ENCODE measurements at places on chromosomes 12 and 14. TPM values are rescaled to one million over a fixed set of nuclear protein-coding genes. Genes with fewer than 3 reads are reported as not detected.

FOXA1 gene
- not detected for total RNA-seq

SIRT4 gene
- not detected for total RNA-seq

PTGER2 gene
- total RNA-seq = 6.2 TPM

C12orf60 gene
- total RNA-seq = 2.3 TPM

BCL2L14 gene
- total RNA-seq = not detected

CMAS gene
- 42.2 TPM for total RNA-seq

DNA sequence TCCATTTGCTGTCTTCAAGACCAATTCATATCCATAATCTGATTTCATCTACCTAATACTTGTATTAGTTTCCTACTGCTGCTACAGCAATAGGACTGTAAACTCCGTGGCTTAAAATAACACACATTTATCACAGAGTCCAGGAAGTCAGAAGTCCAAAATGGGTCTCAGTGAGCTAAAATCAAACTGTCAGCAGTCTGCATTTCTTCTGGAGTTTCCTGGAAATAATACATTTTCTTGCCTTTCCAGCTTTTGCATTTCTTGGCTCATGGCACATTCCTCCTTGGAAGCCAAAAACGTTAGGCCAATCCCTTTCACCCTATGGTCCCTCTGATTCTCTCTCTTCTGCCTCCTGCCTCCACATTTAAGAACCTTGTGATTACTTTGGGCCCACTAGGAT, 239.8 kb downstream of the PRKD1 start:
- H3K27ac ChIP-seq = no peak overlapping the region
- no peaks in the 10 kb centered on the region for H3K27me3 ChIP-seq
- H3K4me3 ChIP-seq = no peak overlapping the region
- no peak for DNase-seq
- no peaks in the 10 kb centered on the region for H3K4me1 ChIP-seq

GRCh38 chr12:119208626-119209061, 29.9 kb downstream of the HSPB8 start:
- DNase-seq = peak; percentile 83
- H3K27ac ChIP-seq = no peak overlapping the region
- H3K4me1 ChIP-seq = no peaks in the 10 kb centered on the region
- no peaks in the 10 kb centered on the region for H3K27me3 ChIP-seq
- no peak overlapping the region for H3K4me3 ChIP-seq

DNA sequence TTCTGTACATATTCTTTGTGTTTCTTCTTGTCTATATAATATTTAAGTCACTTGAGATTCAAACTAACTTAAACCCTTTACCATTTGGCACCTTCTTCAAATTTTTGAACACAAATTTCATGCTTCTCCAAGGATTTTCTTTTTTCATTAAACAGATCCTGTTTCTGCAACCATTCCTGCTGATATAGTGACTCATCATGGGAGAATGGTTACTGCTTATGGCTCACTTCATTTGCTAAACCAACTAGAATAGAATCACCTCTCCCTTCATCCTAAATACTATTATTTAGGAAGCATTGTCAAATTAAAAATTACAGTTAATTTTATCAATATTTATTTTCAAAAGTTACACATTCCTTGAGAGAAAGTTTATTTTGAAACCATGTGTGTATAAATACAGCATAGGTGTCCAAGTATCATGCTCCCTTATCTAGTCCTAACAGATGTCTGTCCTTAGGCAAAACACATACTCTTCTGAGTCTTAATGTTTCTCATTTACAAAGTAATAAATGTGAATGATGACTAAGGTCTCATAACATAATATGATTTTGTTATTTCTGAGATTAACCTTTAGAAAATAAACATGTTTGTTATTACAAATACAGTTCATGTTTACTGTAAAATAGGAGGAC, 40.7 kb downstream of the PLCZ1 start:
- H3K36me3 ChIP-seq = no peaks in the 10 kb centered on the region
- H3K27me3 ChIP-seq = no peaks in the 10 kb centered on the region
- H3K4me3 ChIP-seq = no peak overlapping the region
- H3K4me1 ChIP-seq = peaks cover 21% of the 10 kb centered on the region

DNA sequence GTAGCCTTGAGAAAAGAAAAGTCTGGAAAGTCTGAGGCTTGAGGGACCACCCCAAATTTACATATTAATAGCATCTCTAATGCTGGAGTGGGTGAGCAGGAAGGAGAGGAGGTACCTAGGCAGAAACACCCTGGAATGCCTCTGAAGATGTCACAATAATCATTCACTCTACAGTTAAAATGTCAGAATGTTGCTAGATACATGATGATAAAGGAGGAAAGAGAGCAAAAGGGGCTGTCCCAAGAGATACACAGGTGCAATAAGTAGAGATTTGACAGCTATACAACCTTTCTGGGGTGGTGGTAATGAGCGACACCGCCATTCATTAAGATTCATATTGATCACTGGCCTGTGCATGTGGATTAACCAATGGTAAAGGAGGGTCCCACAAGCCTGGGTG, 540.5 kb upstream of the FBXO33 start:
- no peaks in the 10 kb centered on the region for H3K36me3 ChIP-seq
- DNase-seq = no peak
- H3K27ac ChIP-seq = no peak overlapping the region
- H3K4me3 ChIP-seq = no peak overlapping the region
- H3K4me1 ChIP-seq = no peaks in the 10 kb centered on the region
- no peaks in the 10 kb centered on the region for H3K27me3 ChIP-seq

DNA sequence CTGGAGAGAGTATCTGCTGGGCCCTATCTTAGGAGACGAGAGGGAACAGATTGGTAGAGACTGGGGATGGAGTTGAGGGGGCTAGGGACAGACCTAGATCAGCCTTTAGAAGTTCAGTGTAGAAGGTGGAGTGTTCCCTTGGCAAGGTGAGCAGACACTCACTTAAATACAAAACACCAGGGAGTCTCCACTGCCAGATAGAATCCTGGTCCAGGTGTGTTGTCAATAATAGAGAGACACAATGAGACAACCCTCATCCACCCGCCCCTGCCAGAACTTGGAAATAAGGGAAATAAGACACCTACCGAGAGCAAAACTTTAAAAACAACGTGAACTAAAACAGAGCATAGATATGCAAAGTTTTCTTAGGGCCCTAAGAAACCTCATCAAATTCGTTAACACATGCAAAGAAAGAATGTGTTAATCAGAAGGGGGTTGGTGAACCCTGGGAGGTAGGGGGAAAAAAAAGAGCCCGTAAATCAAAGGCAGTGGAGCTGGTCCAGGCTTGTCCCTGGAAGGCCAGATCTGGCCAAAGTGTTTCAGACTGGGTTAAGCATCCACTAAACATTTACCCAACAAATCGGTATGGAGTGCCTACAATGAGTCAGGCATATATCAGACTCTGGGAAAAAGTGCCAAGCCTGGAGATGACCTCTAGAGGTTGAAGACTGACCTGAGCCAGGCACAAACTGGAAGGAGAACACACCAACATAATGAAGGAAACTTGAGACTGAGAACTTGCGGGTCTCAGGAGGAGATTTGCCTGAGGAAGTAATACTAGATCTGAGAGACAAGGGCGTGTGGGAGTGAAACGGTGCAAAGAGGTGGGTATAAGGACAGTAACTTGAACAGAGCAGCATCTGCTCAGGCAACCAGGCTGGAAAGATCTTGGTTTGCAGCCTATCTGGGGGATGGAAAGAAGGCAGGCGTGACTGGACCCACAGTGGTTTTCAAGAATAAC, 37.0 kb upstream of the OTX2 start:
- no peak for DNase-seq
- H3K36me3 ChIP-seq = no peaks in the 10 kb centered on the region
- no peak overlapping the region for H3K27ac ChIP-seq
- no peaks in the 10 kb centered on the region for H3K27me3 ChIP-seq
- H3K4me1 ChIP-seq = no peaks in the 10 kb centered on the region
- no peak overlapping the region for H3K4me3 ChIP-seq

GRCh38 chr12:54009171-54010052, 627 bp downstream of the HOXC8 start:
- peak; percentile 87 for DNase-seq
- no peaks in the 10 kb centered on the region for H3K27me3 ChIP-seq
- H3K27ac ChIP-seq = peak overlapping the region; percentile 73
- no peaks in the 10 kb centered on the region for H3K36me3 ChIP-seq

DNA sequence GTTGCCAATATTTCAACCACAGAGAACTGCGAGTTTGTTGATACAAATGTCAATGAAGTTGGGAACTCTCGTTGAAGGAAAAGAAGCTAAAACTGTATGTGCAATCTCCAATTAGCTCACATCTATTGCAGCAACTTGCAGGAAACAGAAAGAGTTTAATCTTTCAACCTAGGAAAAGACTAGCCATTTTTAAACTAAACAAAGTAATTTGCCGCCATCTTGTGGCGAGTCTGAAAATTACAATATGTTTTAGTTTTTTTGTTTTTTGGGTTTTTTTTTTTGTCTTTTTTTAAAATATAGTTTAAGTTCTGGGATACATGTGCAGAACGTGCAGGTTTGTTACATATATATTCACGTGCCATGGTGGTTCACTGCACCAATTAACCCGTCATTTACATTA, 131.2 kb upstream of the FOXG1 start:
- no peaks in the 10 kb centered on the region for H3K4me1 ChIP-seq
- no peak overlapping the region for H3K4me3 ChIP-seq
- H3K27me3 ChIP-seq = no peaks in the 10 kb centered on the region
- H3K27ac ChIP-seq = no peak overlapping the region
- no peaks in the 10 kb centered on the region for H3K36me3 ChIP-seq
- DNase-seq = peak; percentile 42

GRCh38 chr14:105043641-105044040, 21.6 kb downstream of the GPR132 start:
- no peaks in the 10 kb centered on the region for H3K4me1 ChIP-seq
- DNase-seq = no peak
- H3K27me3 ChIP-seq = no peaks in the 10 kb centered on the region
- no peak overlapping the region for H3K4me3 ChIP-seq
- H3K27ac ChIP-seq = no peak overlapping the region
- H3K36me3 ChIP-seq = no peaks in the 10 kb centered on the region

- peaks cover 25% of the 10 kb centered on the region for H3K4me1 ChIP-seq
- H3K4me3 ChIP-seq = peak overlapping the region; percentile 85
- no peaks in the 10 kb centered on the region for H3K27me3 ChIP-seq
Observed at GRCh38 chr12:26126340-26127284, 1.8 kb upstream of the BHLHE41 start.

GRCh38 chr14:104571246-104571645, 8.3 kb upstream of the C14orf180 start:
- H3K36me3 ChIP-seq = no peaks in the 10 kb centered on the region
- H3K27me3 ChIP-seq = peaks cover 3% of the 10 kb centered on the region
- no peak overlapping the region for H3K27ac ChIP-seq
- no peak overlapping the region for H3K4me3 ChIP-seq
- H3K4me1 ChIP-seq = no peaks in the 10 kb centered on the region

DNA sequence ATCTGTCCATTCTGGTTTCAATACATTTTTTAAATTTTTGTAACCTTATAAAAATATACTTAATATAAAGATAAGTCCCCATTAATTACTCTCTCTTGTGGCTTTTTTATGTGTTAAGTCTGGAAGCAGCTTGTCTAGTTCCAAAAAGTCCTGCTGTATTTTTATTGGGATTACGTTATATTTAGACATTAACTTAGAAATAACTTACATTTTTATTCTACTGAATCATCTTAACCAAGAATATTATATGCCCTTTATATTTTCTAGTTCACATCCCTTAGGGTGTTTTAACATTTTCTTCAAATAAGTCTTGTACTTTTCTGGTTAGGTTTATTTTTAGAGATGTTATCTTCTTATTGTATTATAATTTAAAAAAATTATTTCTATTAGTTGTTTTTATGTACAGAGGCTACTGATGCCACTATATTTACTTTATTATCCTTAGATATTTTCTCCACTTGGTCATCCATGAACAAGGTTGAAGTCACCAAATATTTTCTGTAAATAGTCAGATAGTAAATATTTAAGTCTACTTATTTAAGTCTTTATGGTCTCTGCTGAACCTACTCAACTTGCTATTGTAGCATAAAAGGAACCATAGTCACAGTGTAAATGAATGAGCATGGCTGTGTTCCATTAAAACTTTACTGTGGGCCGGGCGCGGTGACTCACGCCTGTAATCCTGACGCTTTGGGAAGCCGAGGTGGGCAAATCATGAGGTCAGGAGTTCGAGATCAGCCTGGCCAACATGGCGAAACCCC, 132.4 kb upstream of the NEDD1 start:
- no peaks in the 10 kb centered on the region for H3K36me3 ChIP-seq
- H3K4me1 ChIP-seq = peaks cover 18% of the 10 kb centered on the region
- H3K4me3 ChIP-seq = no peak overlapping the region
- no peaks in the 10 kb centered on the region for H3K27me3 ChIP-seq
- DNase-seq = peak; percentile 69
- H3K27ac ChIP-seq = peak overlapping the region; percentile 52

- H3K27ac ChIP-seq = peak overlapping the region; percentile 97
- H3K36me3 ChIP-seq = 0 out of 2 replicates have a peak, but pooled peaks cover 9% of the 10 kb centered on the region
- peak overlapping the region; percentile 44 for H3K4me3 ChIP-seq
- H3K27me3 ChIP-seq = no peaks in the 10 kb centered on the region
- H3K4me1 ChIP-seq = peaks cover 38% of the 10 kb centered on the region
Observed at GRCh38 chr14:55071870-55072640, 20.6 kb downstream of the MAPK1IP1L start.

GRCh38 chr14:102203382-102203781, 63.7 kb downstream of the WDR20 start:
- DNase-seq = no peak
- no peaks in the 10 kb centered on the region for H3K36me3 ChIP-seq
- H3K4me1 ChIP-seq = no peaks in the 10 kb centered on the region
- H3K27ac ChIP-seq = no peak overlapping the region
- H3K4me3 ChIP-seq = no peak overlapping the region

DNA sequence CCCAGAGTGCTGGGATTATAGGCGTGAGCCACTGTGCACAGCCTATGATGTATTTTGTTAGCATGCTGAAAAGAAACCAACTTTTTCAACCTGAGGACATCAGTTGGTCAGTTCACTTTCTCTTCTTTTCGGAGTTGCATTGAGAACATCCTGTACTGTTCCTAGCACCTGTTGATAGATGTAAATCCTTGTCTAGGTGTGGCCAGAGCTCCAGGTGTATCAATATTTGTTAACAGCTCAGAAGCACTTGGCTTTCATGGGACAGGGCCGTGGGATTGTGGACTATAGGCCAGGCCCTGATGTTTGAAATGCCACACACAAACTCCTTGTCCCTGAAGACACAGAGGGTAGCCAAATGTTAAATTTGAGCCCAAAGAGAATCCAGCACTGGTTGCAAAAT, 14.9 kb downstream of the HCAR2 start:
- H3K27ac ChIP-seq = no peak overlapping the region
- no peak overlapping the region for H3K4me3 ChIP-seq
- DNase-seq = no peak
- H3K4me1 ChIP-seq = no peaks in the 10 kb centered on the region

DNA sequence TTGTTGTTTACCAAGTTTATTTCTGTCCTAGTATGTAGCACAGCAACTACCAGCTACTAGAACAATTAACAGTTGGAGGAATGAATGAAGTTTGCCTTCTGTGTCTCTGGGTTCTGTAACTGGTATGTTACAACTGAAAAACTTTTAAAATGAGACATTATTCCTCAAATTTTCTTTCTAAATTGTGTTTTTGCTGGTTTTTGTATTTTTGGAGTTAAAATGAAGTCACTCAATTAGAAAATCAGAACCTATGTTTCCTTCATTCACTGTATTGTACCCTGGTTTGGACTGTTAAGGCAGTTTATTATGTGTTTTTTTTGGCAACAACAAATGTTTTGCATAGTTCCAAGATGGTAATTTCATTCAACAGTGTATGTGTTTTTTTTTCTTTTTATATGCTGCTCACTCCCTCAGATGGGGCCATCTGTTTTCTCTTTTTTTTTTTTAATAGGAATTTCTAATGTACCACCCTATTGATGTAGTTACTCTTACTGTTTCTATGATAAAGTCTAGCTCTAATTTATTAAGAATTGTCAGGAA, 30.2 kb upstream of the EVL start:
- no peaks in the 10 kb centered on the region for H3K36me3 ChIP-seq
- H3K4me3 ChIP-seq = no peak overlapping the region
